ENCODE measurements at places on chromosomes 2 and 18. TPM values are rescaled to one million over a fixed set of nuclear protein-coding genes. Genes with fewer than 3 reads are reported as not detected.

DNA sequence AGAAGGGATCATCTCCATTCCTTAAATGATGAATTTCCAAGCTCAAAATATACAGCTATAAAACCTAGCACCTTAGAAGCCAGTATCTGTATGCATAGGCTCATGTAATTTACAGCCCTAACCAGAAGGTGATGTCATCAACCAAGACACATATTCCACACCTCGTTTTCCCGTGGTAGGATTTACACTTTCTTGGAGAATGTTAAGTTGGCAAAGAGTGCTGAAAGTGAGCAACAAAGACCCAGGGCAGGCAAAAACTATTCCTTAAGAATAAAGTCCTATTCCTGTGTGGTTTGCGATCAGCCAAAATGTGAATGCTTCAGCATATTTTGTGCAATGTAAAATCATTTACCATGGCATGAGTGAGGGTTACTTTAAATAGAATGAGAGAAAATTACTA lies 247.1 kb downstream of the OSR1 start:
- no peak for DNase-seq

DNA sequence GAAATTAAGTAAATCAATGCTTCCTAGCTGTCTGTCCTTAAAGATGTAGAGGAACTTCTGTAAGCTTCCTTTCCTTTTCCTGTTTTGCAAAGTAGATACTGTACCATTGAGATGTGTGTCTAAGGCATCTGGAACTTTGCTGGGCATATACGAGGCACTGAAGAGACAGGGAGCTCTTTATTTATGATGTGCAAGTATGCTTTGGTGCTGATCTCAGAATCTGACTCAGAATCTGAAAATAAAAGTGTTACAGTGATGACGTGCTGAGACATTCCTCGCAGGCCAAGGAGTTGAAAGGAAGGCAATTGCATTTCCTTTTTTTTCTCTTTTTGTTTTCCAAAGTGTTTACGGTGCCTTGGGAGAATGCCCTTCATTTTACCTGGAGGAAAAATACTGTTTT lies 230.9 kb upstream of the RGPD4 start:
- no peak for DNase-seq

MOGAT1 gene
- not detected for polyA plus RNA-seq

POTEC gene
- not detected for polyA plus RNA-seq

MEP1B gene
- not detected for polyA plus RNA-seq

DNA sequence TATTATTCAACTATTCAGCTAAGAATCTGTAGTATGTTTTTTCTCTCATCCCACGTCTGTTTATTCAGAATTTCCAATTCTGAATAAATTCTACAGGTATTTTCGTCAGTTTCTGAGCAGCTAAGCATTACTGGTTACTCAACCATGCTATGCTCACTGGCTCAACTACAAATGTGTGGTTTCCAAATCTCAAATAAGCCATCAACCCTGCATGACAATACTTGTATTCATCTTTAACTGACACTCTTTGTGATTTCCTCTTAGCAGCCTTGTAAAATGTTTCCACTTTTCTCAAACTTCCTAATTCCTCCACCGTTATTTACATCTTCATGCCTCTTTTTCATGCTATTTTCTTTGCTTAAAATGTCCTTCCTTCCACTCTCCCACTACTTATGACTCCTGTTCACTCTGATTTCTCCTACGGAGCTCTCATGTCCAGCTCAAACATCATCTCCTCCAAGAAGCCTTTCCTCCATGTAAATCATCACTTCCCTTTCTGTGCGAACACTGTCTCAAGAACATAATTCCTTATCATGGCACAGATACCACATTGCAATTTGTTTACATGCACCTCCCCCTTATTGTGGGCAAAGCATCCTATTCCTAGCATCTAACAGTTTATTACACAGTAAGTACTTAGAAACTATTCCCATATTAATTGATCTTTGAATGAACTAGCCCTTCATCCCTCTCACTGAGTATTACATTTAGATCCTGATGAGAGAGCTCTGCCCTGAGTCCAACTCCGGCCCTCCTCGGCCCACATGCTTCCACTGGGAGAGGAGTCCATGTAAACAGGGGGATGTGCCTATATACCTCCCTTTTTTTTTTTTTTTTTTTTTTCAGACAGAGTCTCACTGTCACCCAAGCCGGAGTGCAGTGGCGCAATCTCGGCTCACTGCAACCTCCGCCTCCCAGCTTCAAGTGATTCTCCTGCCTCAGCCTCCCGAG lies 10.5 kb downstream of the CCDC88A start:
- DNase-seq, result no peak

FAM161A gene
- 2.4 TPM for polyA plus RNA-seq

NPHP1 gene
- polyA plus RNA-seq, result 6.1 TPM

- DNase-seq, result no peak
Measured at GRCh38 chr18:21391074-21391673, 149.1 kb downstream of the GREB1L start.

Data from urinary bladder (tissue), 4 donors.